ENCODE measurements at places on chromosomes 1 and 21. TPM values are rescaled to one million over a fixed set of nuclear protein-coding genes. Genes with fewer than 3 reads are reported as not detected.

IRF6 gene
- not detected for total RNA-seq

DRAXIN gene
- total RNA-seq = under 0.01 TPM

OR10J5 gene
- total RNA-seq = not detected

HRNR gene
- not detected for total RNA-seq

PTAFR gene
- total RNA-seq = not detected

DNA sequence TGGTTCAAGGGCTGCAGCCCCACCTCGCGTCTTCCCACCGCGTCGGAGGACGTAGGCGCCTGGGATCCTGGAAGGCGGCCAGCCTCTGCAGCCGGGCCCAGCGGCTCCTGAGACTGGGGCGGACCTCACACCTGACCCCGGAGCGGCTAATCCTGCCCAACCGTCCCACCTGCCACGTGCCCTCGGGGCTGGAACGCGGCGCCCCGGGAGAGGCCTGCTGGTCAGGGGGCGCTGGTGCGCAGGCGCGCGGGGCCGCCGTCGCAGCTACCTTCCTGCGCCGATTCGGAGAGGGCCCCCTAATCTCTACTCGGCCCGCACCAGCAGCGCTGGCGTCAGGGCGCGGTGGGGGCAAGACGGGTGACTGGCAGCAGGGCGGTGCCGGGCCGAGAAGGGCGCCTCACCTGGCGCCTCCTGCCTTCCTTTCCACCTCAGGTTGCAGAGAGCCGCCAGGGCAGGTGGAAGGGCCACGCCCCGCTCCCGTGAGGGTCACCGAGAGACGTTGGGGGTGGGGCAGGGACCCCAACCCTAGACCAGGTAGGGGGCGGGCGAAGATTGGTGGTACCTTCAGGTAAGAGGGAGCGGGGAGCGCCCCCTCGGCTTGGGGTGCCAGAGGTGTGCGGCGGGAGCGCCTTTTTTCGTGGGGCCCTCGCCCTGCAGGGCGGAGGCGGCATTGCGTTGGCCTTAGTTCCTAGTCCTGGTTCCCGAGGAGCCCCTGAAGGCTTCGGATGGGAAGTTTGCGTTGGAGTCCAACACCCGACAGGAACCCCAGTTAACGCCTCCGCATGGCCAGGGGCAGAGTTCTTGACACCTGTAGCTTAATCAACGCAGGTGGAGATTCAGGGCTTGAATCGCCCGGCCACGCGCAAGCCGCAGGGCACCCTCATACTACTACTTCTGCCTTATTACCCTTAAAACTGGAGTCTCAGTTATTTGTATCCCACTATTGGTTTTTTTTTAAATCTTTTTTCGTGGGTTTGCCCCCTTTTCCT, at the start of gene TDRD5:
TDRD5 (plus strand) TSS at position 241 of the 989 bp plus-strand sequence. CDS start 784 bp downstream, outside the sequence.
- DNase-seq = no peak

DNA sequence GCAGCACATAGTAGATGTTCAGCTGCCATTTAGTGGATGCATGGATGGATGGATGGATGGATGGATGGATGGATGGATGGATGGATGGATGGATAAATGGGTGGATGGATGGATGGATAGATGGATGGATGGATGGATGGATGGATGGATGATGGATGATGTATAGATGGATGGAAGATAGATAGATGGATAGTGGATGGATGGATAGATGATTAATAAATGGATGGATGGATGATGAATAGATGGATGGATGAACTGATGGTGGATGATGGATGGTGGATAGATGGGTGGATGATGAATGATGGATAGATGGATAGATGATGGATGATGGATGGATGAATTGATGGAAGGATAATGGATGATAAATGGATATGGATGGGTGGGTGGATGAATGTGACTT, 20.6 kb downstream of the MATN1 start:
- DNase-seq = no peak

DNA sequence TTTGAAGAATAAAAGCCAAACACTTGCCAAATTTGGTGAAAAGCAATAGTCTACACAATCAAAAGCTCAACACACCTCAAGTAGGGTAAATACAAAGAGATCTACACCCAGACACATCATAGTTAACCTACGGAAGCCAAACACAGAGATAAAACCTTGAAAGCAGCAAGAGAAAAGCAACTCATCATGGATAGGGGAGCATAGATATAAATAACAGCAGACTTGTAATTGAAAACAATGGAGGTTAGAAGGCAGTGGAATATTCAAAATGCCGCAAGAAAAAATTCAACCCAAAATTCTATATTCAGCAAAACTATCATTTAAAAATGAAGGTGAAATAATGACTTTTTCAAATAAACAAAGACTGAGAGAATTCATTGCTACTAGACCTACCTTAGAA, 105.1 kb downstream of the ITSN1 start:
- no peak for DNase-seq
